ENCODE measurements at places on chromosomes 7 and 10.

DNA sequence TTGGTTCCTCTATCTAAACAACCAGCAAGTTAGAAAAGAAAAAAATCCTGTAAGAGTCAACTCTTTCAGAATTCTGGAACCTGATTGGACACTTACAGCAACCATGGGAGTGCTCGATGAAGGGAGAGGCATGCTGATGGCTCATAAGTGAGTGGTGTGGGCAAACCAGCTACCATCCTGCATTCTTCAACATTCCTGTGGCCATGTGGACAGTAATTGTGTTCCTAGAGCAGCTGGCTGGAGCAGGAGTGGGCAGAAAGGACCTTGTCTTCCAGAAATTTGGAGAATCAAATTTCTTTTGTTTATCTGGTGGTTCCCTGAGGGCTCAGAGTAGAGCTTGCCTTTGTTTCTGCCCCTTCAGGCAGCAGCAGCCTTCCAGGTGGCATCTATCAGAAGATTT is 22.5 kb upstream of the MYL7 start:
- DNase-seq = peak; percentile 52

DNA sequence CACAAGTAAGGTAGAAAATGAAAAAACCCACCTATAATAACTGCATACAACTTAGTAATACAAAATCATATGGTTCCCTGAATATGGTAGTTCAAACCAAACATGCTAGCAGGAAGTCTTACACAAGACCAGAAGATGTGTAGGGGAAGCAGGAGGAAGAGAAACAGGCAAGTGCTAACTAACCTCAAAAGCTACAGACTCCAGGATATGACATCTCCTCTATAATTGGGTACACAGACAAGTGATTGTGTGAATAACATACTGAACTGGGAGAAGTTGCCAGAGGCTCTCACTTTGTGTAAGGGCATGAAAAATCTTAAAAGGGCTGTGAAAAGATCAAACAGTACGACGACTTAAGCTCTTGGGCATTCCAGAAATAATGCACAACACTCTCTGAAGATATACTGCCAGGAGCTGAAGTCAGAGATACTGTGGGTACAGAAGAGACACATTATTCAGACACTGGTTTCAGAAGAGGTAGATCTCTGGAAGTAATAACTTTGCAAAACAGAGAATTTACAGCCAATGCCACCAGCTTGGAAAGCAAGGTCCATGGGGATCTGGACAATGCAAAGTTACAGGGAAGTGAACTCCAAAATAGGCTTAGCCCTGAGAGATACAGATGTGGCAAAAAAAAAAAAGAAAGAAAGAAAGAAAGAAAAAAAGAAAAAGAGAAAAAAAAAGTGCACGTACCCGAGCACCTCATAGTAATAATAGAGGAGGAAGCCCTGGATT is 767.2 kb downstream of the TNS3 start:
- no peak for DNase-seq

GRCh38 chr7:3437467-3437866 is 136.4 kb downstream of the SDK1 start:
- no peak for DNase-seq

DNA sequence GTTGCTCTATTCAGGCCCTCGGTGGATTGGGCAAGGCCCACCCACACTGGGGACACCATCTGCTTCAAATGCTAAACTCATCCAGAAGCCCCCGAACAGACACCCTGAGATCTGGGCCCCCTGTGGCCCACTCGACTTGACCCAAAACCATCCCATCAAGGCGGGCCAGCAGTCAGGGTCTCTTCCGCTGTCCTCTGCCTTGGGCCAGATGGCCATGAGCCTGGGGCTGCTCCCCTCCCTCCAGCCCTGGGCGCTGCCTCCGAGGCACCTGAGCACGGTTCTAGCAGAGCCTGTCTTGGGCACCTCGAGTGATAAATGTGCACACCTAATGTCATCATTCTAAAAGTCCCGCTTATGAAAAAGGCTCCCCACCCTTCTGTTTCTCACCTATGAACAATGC is 449.4 kb downstream of the TCERG1L start:
- DNase-seq = no peak

- DNase-seq = peak; percentile 67
Observed at GRCh38 chr10:63465293-63466143, at the start of gene JMJD1C. JMJD1C (minus strand) TSS chr10:63465977; CDS start chr10:63465662, 315 bp downstream.

GRCh38 chr10:129760003-129760315 is 204.1 kb downstream of the EBF3 start:
- no peak for DNase-seq

DNA sequence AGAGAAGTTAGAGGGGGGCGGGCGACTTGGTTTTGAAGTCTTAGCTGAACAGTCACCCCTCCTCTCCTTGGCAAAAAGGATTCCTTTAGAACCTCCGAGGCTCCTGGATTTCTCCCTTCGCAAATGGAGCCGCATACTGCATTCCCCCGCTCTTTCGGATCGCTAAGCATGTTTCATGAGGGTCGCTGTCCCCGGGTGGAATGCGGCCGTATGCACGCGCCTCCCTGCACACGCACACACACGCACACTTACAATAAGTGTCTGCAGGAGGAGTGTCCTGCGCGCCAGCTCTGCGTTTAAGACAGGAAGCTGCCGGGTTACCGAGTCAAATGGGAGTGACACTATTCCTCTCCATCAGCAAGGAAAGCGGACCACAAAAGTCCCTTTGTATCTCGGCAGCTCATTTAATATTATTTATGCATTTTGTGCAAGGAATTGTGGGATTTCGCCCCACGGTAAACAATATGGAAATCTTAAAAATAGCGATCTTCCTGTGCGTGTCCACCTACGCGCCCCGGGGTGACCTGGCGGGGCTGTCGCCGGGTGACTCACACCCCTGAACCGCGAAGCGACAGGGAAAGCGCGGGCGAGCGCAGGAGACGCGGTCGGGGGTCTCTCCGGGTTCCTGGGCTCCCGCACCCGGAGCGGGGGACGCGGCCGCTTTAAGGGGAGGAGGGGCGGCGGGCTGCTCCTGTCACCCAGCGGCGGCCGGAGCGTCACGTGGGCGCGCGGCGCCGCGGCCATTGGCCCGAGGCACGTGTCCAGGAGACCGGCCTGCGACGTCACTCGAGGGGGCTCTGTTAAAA is 988 bp upstream of the EN2 start:
- DNase-seq = peak; percentile 30

DNA sequence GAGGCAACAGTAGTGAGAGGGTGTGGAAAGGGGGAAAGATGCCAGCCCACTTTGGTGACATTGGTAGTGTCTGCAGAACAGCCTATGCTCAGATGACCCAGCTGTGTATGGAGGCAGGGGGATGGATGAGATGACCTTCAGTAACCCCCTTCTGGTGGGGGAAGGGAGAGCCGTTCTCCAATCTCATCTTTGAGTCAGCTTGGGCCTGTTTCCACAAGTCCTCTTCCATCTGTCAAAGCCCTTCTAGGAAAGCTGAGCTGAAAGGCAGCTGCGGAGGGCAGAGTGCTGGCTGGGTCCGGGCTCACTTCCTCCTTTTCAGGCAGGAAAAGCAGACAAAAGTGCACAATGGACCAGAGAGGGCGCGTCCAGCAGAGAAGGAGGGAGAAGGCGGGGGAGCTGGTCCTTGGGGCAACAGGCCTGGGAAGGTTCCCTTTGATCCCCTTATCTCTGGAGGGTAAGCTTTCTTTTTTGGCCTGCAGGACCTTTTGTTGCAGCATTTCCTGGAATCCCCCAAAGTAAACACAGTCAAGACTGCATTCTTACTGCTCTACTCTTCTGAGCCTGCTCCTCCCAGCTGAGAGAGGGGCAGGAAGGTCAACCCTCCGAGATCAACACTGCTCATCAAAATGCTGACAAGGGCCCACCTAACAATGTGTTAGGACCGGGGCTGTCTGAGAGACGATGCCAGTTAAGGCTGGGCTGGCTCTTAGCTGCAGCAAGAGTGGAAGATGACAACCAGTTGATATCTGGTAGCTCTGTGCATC is 1.2 kb upstream of the LRMDA start:
- no peak for DNase-seq

DNA sequence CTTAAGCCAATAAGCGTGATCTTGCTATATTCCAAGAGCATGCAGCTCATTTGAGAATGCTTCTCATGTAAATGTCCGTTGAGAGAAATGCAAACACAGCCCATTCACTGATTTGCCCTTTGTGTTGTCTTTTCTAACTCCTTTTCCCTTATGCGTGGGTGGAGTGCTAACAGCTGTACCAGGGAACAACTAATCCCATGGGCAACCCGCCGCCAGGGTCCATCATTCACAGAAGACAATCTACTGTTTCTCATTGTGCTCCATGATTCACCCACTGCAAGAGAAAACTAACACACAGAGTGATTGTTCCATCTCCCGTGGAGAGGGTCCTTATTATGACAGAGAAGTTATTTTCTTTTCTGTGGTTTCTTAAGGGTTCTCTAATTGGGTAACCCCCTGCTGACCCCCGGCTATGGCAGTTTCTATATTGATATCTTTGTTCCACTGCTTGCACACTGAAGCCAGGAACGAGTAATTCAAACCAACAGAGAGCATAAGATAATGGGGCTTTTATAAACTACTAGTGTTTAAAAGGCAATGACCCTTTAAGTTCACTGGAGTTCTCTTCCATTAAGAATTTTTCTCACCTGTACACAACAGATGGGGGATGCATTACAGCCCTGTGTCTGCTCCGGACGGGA is 298.7 kb downstream of the BAMBI start:
- no peak for DNase-seq
